ENCODE measurements at places on chromosomes 4 and X. TPM values are rescaled to one million over a fixed set of nuclear protein-coding genes. Genes with fewer than 3 reads are reported as not detected.
A peak's percentile ranks its signal among the peaks of the same experiment; 100 is the strongest.

Gene SMIM10L2A
- polyA plus RNA-seq: 2.2 TPM

Gene CXCL6
- polyA plus RNA-seq: not detected

Gene UNC5C
- 0.46 TPM for polyA plus RNA-seq

Gene ADAD1
- not detected for polyA plus RNA-seq

Gene GAGE13
- not detected for polyA plus RNA-seq

Gene FGF5
- 0.61 TPM for polyA plus RNA-seq

Gene PLAC8
- polyA plus RNA-seq: 1.6 TPM

Gene CT83
- not detected for polyA plus RNA-seq

Gene GLOD5
- polyA plus RNA-seq: not detected

Gene TSPAN7
- 122 TPM for polyA plus RNA-seq

Gene USP17L20
- not detected for polyA plus RNA-seq

DNA sequence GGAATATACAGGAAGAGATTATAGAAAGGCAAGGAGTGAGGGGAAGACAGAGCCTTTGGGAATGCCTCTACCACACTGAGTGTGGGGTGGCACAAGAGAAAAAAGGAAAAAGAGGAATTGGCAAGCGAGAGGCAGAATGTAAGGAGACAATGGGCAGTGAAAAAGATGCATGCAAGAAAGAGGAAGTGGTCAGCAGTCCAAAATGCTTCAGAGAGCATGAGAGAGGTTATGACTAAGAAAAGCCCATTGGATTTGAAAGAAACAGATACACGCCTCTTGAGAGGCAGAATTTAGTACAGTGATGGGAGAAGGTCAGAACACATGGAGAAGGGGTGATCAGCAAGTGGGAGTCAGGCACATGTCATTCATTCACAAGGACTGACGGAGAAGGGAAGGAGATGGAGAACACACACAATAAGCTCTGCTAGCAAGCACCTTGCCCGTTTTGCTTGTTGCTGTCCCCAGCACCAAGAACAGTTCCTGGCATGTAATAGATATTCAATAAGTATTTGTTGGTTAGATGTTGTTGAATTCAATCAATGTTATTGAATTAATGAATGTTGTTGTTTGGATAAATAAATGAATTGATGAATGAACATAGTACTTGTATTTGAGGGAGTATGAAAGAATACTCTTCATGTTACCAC is 6.3 kb downstream of the DCHS2 start:
- DNase-seq: no peak

DNA sequence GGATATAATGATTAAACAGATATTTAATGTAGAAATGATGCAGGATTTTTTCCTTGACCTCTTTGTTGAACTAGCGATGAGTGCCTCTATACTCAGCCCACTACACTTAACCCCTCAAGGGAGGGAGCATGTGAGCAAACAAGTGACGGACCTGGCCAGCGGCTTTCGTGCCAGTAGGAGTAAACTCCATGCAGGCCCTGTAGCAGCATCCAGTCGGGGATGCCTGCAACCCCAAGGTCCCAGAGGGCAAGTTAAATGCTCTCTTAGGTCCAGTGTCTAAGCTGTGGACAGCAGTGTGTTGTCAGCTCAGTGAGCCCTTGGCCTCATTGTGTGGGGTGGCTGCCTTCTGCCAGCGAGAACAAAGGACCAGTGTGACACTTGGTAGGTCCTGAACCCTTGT is 708.7 kb downstream of the TECRL start:
- no peak for DNase-seq

- no peak for DNase-seq
Measured at GRCh38 chrX:54495814-54496516, at the start of gene FGD1. Gene FGD1 (minus strand): TSS chrX:54496234. CDS start chrX:54495432, 802 bp downstream.

DNA sequence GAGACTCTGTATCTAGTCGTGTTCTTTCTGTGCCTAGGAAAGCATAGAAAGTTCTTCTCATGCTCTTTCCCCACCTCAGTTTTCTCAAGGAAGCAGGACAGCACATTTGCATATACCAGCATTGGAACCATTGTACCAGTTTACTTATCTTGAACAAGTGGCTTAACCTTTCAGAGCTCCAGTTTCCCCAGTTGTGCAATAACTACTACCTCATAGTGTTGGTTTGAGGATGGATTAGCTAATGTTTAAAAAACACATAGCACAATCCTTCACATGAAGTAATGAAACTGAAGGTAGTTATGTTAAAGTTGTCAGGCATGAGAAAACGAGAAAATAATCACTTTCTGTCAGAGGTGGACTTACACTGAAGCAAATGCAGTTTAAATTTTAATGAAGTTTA is 92.2 kb upstream of the H2AZ1 start:
- no peak for DNase-seq

DNA sequence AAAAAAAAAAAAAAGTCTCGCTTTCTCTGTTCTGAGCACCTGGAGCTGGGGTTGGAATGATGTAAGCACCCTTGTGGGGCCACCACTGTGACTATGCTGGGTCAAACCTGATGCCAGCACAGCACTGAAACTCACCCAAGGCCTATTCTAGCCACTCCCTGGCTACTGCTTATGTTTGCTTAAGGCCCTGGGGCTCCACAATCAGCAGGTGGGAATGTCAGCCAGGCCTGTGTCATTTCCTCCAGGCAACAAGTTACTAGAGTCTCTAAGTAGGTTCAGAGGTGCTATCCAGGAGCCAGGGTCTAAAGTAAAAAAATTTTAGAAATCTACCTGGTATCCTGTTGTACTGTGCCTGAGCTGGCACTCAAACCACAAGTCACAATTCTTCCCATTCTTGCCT is 1306.8 kb downstream of the STIM2 start:
- DNase-seq: no peak

DNA sequence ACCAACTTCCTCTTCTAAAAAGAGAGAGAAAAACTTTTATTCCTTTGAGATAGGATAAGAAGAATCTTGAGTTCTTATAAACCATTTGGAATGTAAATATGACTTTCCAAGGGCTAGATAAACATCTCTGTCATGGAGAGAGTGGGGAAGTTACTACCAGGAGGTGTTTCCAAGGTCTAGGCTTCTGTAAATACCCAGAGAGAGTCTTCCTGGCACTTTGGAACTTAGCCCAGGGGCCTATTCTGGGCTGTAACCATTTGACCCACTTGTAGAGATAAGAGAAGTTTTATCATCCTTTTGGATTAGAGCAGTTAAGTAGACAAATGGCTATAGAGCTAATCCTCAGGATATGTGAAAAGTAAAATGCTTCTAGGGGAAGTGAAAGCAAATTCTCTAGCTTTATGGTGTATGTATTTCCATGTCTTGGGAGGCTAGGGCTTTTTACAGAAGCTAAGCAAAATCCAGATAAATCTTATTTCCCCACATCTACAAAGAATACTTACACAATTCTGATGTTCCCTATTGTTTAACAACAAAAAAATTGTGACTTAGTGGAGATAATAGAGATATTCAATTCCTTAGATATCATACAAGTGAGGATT is 51.1 kb downstream of the MCUB start:
- no peak for DNase-seq

DNA sequence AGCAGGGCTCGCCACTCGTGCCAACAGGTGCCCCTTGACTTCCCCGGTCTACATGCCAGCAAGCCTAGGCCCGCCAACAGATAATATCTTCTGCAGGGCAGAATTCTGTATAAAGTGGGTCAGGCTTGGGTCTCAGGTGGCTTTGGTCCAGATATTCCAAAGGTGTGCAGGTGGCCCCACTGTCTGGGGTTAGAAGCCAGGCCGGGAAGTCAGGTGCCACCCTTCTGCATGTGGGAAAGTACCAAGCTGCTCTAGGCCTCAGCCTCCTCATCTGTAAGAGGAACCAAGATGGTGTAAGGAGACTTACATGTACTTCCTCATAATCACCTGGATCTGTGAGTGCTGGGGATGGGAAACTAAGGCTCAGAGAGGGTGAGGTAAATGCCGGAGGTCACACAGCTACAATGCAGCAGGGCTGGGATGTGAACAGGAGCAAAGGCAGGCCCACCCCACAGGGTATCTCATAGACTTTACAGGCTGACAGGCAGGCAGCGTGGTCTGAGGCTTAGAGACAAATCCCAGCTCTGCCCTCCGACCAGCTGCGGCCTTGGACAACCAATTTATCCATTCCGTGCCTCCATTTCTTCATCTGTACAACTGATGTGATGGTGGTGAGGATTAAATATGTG is 35.9 kb downstream of the WDR1 start:
- no peak for DNase-seq

DNA sequence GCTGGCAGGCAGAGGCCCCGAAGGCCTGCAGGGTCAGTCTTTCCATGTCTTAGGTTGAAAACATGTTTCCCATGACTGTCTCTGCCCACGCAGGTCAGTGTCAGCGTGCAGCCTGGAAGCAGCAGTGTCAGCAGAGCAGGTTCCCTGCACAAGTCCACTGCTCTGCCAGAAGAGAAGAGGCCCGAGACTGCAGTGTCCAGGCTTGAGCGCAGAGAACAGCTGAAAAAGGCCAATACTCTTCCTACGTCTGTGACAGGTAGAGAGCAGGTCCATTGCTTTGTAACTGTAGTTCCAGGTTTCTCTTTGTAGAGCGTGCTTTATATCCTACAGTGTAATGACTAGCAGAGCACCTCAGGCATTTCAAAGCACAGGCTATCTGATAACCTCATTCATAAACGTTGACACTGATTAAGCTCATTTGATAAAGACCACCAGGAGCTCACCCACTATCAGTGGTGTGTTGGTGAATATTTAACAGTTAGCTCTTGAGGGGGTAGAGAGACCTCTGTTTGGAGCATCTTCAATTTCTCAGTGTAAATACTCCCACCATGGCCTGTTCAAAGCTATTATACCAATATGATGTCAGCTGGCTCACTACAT is 63.2 kb downstream of the AASDH start:
- no peak for DNase-seq

DNA sequence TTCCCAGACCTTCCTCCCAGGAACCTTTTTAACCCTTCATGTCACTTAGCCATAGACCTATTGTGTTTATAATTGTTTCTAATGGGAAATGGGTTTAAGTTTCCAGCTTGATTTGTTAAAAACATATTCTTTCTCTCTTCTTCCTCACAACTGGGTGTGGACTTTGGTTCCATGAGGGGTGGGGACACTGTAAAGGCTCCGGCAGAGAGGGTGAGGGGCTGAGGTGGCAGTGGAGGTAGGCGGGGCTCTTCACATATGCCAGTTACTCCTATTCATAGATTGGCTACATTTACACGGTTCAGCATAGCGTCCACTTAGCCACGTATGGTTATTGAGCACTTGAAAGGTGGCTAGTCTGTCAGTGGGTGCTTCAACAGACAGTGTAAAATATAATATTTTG is 7.8 kb downstream of the INTS6L start:
- DNase-seq: no peak

- DNase-seq: no peak
Measured at GRCh38 chr4:126086041-126086440, 771.3 kb downstream of the FAT4 start.

DNA sequence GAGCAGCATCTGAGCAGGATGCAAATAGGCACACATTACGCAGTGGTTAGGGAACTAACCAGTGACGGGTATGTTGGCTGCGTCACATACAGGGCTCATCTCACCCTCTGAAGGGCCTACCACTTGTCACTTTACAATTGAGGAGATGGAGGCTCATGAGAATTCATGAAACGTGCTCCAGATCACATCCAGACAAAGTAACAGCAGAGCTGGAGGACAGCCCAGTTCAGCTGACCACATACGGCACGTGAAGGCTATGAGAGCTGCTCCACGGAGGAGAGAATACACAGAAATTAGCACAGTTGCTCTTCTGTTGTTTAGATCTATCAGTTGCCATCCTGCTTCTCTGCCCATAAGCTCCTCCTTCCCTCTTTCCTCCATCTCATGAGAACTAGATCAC is 78.4 kb downstream of the FAM9B start:
- DNase-seq: peak; percentile 11

DNA sequence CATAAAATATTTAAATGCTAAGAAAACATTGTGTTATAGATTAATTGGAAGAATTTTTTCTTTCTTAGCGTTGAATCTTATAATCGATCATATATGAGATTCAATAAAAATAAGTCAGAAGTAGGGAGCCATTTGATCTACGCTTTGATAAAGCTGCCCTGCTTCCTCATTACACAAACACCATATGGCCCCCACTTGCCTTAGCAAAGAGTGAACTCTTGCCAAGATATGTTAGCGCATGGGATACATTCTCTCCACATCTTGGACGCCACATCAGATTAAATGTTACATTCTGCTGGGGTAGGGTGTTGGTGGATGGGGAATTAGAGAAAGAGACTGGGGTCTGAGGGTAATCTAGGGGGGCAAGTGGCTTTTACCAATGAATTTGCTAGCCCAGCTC is 207.7 kb upstream of the MID1 start:
- no peak for DNase-seq

DNA sequence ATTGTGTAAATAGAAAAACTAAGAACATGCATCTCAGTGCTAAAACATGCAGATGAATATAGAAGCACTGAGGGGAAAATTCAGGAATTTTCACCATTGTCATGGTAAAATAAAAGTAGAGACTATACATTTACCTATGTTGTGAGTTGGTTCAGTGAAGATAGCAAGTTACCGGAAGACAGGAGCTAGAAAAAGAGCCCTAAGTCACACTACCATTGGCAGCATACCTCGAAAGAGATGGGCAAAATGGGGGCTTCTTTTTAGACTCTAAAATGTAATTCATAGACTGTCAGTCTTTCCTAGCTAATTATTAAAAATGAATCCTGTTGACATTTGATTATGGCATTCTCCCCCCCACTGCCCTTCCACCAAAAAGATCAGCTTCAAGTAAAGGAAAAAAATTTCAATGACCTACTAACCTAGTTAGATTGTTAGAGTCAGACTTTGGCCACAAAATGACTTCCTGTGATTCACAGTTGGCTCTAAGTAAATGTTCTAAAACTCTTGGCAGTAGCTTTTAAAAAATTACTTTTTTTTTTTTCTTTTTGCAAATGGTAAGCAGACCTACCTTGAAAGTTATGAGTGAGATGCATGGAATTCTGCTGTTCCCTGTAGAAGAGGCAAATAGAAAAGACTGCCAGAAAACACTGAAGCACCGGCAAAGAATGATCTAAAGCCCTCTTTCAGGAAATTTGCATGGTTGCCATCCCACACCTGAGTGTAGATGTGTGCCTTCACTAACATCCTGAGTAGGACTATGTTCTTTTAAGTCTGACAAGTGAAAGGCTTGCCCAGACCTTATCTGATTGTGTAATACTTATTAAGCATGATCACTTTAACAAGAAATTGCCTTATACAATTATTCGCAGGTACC is 26.4 kb upstream of the ARSJ start:
- DNase-seq: peak; percentile 46

DNA sequence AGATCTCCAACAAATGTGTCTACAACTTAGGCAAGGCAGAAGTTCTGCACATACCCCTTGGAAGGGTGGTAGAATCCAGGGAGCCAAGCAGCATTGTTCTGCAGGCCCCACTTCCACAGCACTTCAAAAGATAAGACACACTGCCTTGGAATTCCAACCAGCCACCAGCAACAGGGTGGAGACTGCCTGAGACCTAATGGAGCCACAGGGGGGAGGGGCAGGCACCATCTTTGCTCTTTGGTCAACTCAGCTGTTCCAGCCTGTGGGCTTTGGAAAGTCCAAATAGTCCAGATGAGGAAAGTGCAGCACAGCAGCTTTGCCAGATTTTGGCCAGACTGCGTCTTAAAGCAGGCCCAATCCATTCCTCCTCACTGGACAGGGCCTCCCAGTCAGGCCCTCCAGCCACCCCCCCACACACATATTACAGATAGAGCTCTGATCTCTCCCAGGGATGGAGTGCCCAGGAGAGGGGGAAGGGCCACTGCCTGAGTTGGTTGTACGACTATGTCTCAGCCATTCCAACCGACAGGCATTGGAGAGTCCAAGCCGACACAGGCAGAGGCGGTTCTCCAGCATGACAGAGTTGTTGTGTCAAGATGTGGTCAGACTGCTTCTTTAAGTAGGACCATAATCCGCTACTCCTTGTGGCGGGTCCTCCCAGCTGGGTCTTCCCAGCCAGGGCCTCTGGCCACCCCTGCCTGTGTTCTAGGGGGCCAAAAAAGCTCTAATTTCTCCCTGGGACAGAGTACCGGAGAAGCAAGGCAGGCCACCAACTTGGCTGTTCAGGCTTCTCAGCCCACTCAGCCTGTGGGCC is 42.5 kb upstream of the ANTXR2 start:
- no peak for DNase-seq

Data from forelimb muscle (tissue), 1 donor.